Kidney epithelial cell (primary cell): ENCODE measurements at places on chromosomes 6 and 20. TPM values are rescaled to one million over a fixed set of nuclear protein-coding genes. Genes with fewer than 3 reads are reported as not detected.

DNA sequence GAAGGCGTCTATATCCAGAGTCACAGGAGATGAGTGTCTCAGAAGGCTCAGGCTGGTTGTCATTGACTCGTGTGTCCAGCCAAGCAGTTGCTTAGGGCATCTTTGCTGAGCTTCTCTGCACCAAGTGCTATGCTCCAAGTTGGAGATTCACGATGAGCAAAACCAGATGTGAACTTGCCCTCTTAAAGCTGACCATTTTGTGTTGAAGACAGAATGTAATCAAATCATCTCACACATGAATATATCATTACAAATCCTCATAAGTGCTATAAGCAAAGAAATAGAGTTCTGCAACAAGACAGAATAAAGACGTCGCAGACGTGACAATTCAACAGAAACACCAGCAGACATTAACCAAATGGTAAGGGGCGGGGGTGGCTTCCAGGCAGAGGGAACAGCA is 103.9 kb downstream of the ALDH8A1 start:
- no peak for DNase-seq

- peak; percentile 55 for DNase-seq
Observed at GRCh38 chr20:50624351-50625016, 66.9 kb downstream of the RIPOR3 start.

GRCh38 chr6:158357570-158358216 is 45.4 kb downstream of the TULP4 start:
- no peak for DNase-seq

DNA sequence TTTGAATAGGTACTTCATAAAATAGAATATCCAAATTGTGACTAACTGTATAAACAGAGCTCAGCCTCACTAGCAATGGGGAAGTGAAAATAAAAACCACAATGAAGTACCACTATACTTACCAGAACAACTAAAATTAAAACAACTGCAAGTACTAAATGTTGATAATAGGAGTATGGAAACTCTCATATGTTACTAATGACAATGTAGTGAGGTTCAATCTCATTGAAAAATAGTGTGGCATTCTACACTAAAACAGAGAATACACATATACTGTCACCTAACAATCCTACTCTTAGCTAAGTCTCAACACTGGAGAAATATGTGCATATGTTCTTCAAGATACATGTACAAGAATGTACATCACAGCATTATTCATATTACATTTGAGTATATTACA is 132.0 kb upstream of the CARMIL1 start:
- no peak for DNase-seq

DNA sequence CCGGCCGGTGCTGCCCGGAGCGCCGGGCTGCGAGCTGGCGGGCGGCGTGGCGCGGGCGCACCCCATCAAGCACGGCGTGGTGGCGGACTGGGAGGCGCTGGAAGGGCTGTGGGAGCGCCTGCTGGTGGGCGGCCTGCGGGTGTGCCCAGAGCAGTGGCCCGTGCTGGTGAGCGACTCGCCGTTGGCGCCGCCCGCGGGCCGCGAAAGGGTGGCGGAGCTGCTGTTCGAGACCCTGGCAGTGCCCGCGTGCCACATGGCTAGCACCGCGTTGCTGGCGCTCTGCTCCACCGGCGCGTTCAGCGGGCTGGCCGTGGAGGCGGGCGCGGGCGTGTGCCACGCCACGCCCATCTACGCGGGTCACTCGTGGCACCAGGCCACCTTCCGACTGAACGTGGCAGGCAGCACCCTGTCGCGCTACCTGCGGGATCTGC is 517 bp downstream of the ACTL10 start:
- DNase-seq: no peak

DNA sequence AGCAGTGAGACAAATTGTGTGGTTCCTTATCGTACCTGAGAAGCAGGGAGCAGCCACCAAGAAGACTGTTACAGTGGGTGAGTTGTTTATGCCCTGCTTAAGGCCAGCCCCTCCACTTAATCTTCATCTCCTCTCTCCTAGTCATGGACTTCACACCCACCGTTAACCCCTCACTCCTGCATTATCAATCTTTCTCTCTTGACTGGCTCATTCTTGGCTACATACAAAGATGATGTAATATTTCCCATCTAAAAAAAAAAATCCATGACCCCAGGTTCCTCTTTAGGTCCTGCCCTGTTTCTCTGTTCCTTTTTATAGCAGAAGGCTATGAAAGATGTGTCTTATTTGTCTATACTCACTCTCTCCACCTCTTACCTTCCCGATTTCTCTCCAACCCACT is 72.4 kb downstream of the SHLD1 start:
- no peak for DNase-seq

GRCh38 chr6:52346503-52346902 is 15.4 kb upstream of the PAQR8 start:
- no peak for DNase-seq

DNA sequence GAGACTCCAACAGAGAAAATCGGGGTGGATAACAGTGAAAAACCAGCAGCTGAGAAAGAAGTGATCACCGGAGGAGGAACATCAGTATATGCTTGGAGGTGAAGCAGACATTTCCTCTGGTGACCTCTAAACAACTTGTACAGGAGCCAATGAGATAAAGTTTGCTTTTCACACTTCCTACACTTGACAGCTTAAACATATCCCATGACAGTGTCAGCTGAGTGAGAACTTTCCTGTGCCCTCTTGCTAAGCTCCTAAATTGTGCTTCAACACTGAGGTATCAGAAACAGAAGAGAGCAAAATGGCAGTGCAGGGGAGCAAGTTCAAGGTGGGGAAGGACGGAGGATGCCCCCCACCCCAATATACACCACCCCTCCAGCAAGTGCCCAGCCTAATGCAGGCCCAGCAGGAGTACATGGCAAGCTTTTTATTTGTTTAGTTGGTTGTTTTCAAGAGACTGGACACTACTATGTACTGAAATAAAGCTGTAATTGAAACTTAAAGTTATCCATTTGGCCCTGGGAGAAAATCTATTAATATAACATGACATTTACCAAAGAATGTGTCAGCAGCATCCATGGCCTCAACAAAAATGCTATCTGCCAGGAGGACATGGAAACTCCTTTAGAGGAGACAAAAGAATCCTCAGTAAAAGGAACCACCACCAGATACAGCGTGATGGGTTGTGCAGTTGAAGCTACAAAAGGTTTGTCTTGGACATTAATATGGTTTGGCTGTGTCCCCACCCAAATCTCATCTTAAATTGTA is 540.2 kb downstream of the PRKN start:
- DNase-seq: no peak

Gene LHFPL5
- total RNA-seq: not detected in 2 replicates
